Karpas-422 (cell line): ENCODE measurements at places on chromosomes 2 and 18. TPM values are rescaled to one million over a fixed set of nuclear protein-coding genes. Genes with fewer than 3 reads are reported as not detected.

- DNase-seq, result peak; percentile 77
These were observed 536 bp downstream of the VPS54 start for GRCh38 chr2:64018701-64019082.

- no peak for DNase-seq
These were observed 22.4 kb downstream of the ODC1 start for GRCh38 chr2:10425699-10426098.

- DNase-seq, result no peak
These were observed 30.3 kb upstream of the SAP130 start for GRCh38 chr2:128058114-128058513.

The CRYBA2 gene
- total RNA-seq, result not detected in 2 replicates

DNA sequence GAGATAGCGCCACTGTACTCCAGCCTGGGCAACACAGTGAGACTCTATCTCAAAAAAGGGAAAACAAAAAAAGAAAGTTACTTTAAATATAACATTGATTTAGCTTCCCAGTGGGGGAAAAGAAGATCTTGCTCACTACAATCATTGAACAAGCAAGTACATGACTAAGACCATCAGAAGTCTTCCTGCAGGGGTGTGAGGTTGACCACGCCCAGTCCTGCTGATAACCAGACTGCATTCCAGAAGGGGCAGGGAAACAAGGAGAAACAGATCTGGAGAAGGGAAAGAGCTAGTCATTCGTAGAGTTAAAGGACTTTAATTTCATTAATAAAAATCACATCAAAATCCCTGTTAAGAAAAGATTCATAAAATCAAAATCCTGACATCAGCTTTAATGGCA is 77.5 kb downstream of the EPHA4 start:
- no peak for DNase-seq
